ENCODE measurements at places on chromosomes 3 and 15. TPM values are rescaled to one million over a fixed set of nuclear protein-coding genes. Genes with fewer than 3 reads are reported as not detected.

GRCh38 chr3:13879102-13879945, 547 bp downstream of the WNT7A start:
- peak; percentile 59 for DNase-seq

- no peak for DNase-seq
Observed at GRCh38 chr15:41180206-41180789, 50.3 kb downstream of the EXD1 start.

GRCh38 chr3:38374221-38374620, 27.6 kb downstream of the XYLB start:
- DNase-seq = no peak

- DNase-seq = no peak
Observed at GRCh38 chr3:172029425-172030098, 9.8 kb upstream of the FNDC3B start.

DNA sequence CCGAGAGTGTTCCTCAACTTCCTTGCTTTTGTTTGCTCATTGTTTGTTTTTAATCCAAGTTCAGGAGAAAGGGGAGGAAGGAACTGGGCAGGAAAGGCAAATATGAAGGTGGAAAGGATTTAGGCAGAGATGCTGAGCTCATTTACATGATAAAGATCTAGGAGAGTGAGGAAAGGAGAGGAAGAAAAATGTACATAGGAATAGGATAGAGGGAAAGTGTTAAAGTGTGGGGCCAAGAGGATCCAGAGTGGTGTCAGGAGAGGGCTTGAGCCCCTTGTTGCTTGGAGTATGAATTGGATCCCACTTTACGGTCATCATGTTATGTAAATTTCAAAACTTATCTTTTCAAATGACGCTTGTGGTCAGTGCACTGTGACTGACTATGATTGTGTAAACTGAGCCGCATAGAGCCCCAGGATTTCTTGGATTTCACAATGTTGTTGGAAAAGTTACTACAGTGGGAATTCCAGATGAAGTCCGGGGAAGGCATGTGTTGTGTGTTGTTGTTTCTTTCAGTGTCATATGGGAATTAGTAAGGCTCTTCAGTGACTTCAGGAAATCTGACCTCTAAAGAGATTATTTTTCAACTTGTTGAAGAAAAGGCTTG, 15.0 kb upstream of the PLD1 start:
- DNase-seq = no peak

DNA sequence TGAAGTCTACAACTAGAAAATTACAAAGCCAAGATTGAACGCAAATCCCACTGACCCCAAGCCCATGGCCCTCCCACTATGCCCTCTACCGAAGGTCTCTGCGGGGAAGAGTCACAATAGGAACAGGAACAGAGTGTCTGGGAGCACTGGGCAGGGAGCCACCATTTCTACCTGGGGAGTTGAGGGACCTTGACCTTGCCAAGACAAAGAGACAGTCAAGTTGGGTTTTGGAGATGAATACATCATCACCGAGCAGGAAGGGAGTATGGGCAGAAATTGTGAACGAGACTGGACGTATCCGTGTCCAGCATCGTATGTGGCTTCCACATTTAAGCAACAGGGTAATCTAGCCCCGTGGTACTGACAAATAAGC, 30.8 kb upstream of the BFSP2 start:
- no peak for DNase-seq

The KBTBD13 gene
- 8.9 TPM for total RNA-seq

All from right cardiac atrium (tissue), 5 donors.